ENCODE measurements at places on chromosomes 16 and 17.

- H3K27me3 ChIP-seq, result no peaks in the 10 kb centered on the region
- peak overlapping the region; percentile 26 for H3K27ac ChIP-seq
- H3K4me1 ChIP-seq, result peaks cover 14% of the 10 kb centered on the region
- DNase-seq, result no peak
Observed at GRCh38 chr17:72587156-72587555, 466.3 kb downstream of the SOX9 start.

DNA sequence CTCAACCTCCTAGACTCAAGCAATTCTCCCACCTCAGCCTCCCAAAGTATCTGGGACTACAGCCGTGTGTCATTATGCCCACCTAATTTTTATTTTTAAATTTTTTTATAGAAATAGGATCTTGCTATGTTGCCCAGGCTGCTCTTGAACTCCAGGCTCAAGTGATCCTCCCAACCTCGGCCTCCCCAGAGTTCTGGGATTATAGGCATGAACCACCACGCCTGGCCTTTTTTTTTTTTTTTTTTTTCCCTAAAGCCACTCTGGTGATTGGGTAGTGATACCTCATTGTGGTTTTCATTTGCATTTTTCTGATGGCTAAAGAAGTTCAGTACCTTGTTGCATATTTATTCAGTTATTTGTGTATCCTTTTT is 1.2 kb upstream of the CDR2L start:
- peaks cover 29% of the 10 kb centered on the region for H3K4me1 ChIP-seq
- H3K4me3 ChIP-seq, result no peak overlapping the region
- no peaks in the 10 kb centered on the region for H3K27me3 ChIP-seq
- no peak overlapping the region for H3K27ac ChIP-seq

DNA sequence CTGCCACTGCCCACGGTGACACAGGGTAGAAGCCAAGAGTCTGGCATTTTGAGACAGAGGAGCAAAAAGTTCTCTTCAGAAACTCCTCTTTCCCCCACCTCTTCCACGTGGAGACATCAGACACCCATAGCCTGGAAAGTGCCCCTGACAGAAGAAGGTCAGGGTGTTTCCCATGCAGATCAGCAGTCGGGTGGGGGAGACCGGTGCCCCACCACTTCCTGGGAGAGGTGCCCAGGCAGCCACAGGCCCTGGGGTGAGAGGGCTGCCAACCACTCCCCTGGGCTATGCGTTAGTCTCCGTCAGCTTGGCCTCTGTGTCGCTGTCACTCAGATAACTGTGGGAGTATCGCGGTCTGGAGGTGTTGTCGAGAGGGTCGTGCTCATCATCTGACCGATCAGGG is 31.5 kb downstream of the PIPOX start:
- H3K4me3 ChIP-seq, result no peak overlapping the region
- H3K27me3 ChIP-seq, result no peaks in the 10 kb centered on the region
- peaks cover 20% of the 10 kb centered on the region for H3K36me3 ChIP-seq
- no peaks in the 10 kb centered on the region for H3K4me1 ChIP-seq

- H3K27me3 ChIP-seq, result no peaks in the 10 kb centered on the region
- peaks cover 11% of the 10 kb centered on the region for H3K4me1 ChIP-seq
- peak; percentile 14 for DNase-seq
- H3K27ac ChIP-seq, result no peak overlapping the region
Observed at GRCh38 chr17:17063546-17064122, 21.4 kb downstream of the MPRIP start.

GRCh38 chr17:80107231-80108021 is 6.0 kb downstream of the GAA start:
- H3K36me3 ChIP-seq, result no peaks in the 10 kb centered on the region
- no peak overlapping the region for H3K4me3 ChIP-seq
- no peak overlapping the region for H3K27ac ChIP-seq

DNA sequence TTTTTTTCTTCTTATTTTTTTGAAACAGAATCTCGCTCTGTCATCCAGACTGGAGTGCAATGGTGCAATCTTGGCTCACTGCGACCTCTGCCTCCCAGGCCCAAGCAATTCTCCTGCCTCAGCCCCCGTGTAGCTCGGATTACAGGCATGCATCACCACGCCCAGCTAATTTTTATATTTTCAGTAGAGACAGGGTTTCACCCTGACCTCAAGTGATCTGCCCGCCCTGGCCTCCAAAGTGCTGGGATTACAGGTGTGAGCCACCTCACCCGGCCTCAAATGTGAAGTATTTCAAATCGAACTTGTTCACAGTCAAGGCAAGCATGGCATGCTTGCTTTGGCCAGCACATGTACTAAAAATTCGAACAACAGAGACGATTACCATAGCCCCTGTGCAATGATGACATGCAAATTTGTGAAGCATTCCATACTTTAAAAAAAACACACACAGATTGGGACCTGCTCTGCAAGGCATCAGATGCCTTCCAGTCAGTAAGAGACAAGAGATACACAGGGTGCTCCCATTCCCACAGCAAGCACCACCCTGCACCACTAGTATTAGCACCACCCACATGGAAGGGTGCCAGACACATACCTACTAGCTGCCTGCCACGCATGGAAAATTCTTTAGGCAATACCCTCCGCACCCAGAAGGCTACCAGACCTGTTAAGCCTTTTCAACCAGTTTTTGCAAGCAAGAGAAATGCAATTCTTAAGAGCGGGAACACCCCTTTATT is 47.2 kb downstream of the ANKRD11 start:
- H3K27me3 ChIP-seq, result no peaks in the 10 kb centered on the region
- peak overlapping the region; percentile 3 for H3K27ac ChIP-seq
- no peak overlapping the region for H3K4me3 ChIP-seq
- H3K4me1 ChIP-seq, result peaks cover 74% of the 10 kb centered on the region

DNA sequence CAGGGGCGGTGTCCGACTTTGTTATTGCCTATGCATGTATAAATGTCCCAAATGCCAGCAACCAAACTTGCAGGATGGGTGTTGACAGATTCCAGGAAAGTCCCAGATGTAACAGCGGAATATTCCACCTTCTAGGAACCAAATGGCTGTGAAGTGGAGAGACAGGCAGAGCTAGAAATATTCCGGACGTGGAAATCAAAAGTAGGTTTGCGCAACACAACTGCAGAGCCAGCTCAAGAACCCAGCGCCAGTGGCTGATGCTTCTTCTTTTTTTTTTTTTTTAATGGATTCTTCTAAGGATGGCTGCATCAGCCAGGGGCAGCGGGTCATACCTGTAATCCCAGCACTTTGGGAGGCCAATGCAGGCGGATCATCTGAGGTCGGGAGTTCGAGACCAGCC is 601.7 kb downstream of the MAF start:
- no peak overlapping the region for H3K27ac ChIP-seq
- H3K36me3 ChIP-seq, result no peaks in the 10 kb centered on the region
- H3K27me3 ChIP-seq, result no peaks in the 10 kb centered on the region

GRCh38 chr16:17070882-17071592 is 399.7 kb downstream of the XYLT1 start:
- H3K27ac ChIP-seq, result peak overlapping the region; percentile 56
- no peaks in the 10 kb centered on the region for H3K27me3 ChIP-seq
- H3K4me3 ChIP-seq, result peak overlapping the region; percentile 21
- H3K4me1 ChIP-seq, result no peaks in the 10 kb centered on the region
- H3K36me3 ChIP-seq, result no peaks in the 10 kb centered on the region
- peak; percentile 80 for DNase-seq

GRCh38 chr17:50146927-50147665 is 3.4 kb downstream of the PPP1R9B start:
- peak overlapping the region; percentile 86 for H3K27ac ChIP-seq
- H3K36me3 ChIP-seq, result peaks cover 26% of the 10 kb centered on the region
- no peak for DNase-seq
- H3K4me1 ChIP-seq, result peaks cover 71% of the 10 kb centered on the region

GRCh38 chr16:88489163-88489741 is 36.2 kb downstream of the ZFPM1 start:
- no peak for DNase-seq
- H3K4me1 ChIP-seq, result no peaks in the 10 kb centered on the region
- peaks cover 18% of the 10 kb centered on the region for H3K36me3 ChIP-seq
- H3K4me3 ChIP-seq, result no peak overlapping the region
- no peak overlapping the region for H3K27ac ChIP-seq
- no peaks in the 10 kb centered on the region for H3K27me3 ChIP-seq

GRCh38 chr16:78490431-78490830 is 391.0 kb downstream of the WWOX start:
- DNase-seq, result no peak
- no peaks in the 10 kb centered on the region for H3K4me1 ChIP-seq
- H3K36me3 ChIP-seq, result no peaks in the 10 kb centered on the region
- H3K27me3 ChIP-seq, result no peaks in the 10 kb centered on the region
- no peak overlapping the region for H3K27ac ChIP-seq

- H3K27me3 ChIP-seq, result no peaks in the 10 kb centered on the region
- H3K27ac ChIP-seq, result no peak overlapping the region
- DNase-seq, result no peak
- no peaks in the 10 kb centered on the region for H3K36me3 ChIP-seq
- H3K4me3 ChIP-seq, result no peak overlapping the region
Observed at GRCh38 chr17:57528058-57528451, 217.0 kb downstream of the CCDC182 start.

DNA sequence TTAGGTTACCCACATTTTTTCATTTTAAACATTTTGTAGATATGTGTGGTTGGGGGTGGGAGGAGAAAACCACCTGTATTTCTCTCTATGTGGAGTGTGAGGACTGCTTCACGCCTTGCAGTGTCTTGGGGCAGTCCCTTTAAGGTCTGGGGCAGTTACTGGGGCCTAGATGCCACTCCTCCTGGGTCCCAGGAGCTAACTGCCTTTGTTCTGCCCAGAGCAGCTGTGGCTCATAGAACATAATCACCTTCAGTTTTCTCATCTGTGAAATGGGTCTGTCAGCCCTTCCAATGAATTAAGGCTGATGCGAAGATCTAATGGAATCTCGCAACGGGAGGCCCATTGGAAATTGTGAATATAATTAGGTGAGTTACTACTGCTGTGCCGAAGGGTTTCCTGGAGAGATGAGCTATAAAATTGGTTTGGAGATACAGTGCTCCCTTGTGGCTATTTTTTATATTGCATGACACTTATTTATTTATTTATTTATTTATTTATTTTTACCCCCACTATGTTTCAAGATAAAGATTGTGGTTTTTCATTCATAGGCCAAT is 22.9 kb downstream of the DHRS7C start:
- H3K4me3 ChIP-seq, result no peak overlapping the region
- no peak for DNase-seq
- H3K4me1 ChIP-seq, result no peaks in the 10 kb centered on the region
- H3K27ac ChIP-seq, result no peak overlapping the region

DNA sequence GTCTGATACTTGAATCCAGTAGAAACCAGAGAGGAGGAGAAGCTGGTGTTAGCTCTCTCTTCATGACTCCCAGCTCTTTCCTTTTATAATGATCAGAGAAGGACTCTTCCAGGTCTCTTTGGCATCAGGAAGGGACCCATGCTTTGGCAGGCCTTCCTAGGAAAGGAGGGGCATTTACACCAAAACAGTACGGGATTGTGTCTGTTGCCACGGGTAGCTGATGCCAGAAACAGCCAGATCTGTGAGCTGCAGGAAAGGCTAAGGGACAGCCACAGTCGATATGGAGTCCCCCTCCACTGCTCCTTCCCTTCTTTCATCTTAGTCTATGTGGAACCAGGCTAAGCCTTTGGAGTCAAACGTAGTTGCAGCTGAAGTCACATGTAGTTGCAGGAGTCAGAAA is 9.3 kb downstream of the CEP295NL start:
- H3K27me3 ChIP-seq, result no peaks in the 10 kb centered on the region
- DNase-seq, result no peak
- no peak overlapping the region for H3K27ac ChIP-seq
- no peak overlapping the region for H3K4me3 ChIP-seq
- H3K4me1 ChIP-seq, result peaks cover 3% of the 10 kb centered on the region
- H3K36me3 ChIP-seq, result no peaks in the 10 kb centered on the region

Data from effector memory CD4-positive, alpha-beta T cell (primary cell).